Hypothalamus (tissue), 51 donors: ENCODE measurements at places on chromosomes 2 and 18.

DNA sequence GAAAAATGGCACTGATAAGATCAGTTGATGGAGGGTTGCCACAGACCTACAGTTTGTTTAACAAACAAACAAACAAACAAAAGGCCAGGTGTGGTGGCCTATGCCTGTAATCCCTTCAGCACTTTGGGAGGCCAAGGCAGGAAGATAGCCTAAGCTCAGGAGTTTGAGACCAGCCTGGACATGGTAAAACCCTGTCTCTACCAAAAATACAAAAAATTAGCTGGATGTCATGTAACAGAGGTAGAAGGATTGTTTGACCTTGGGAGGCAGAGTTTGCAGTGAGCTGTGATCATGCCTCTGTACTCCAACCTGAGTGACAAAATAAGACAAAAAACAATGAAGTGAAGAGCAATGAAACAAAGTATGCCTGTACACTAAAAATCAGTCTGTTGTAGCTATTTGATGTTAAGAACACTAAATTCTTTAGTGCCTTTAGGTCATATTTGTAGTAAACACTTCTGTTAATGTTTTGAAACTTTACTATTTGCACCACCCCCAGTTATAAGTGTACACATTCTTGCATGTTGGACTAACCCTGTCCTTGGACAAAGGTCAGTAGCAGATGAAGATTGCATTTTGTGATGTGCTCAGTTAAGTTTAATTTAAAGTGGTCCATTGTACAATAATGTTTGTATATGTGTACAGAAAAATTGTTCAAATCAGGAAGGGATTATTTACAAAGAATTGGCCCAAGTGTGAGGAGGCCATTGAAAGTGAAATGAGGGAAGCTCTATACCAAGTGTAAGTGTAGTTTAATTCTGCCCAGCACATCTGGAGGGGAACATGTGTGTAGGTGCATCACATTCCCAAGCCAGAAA, 73.9 kb downstream of the KYNU start:
- no peak for DNase-seq

DNA sequence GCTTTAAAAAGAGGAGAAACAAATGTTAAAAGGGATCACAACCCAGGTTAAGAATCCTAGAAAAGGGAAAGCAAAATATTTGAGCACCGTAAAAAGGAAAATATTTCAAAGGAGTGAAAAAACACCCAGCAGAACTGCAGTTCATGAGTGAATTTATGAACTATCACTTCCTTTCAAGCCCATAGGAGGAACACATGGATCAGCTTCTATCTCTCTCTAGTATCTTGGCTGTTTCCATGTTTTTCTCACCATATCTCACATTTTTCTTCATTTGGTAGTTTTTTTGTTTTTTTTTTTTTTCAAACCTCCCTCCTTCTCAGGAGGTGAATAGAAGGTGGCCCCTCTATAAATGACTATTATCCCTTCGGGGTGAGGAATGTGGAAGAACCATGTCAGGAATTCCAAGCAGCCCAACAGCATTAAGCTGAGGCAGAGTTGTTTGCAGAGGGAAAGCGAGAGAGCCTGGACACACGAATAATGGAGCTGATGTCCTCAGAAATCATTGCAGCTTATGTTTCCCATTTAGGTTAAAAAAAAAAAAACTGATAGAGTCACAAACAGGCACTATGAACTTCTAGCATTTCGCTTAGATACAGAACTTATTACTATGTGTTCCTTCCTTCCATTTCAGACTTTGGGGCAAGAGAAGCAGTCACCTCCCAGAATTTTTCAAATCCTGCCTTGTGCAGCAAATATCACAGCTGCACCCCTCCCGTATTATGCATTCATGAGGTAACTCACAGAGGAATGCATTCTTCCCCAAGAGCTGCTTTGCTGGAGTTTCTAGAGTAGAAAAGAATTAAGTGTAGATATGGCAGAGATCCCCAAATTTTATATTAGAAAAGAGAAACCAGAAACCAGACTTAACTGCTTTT, 315.6 kb downstream of the IRS1 start:
- no peak for DNase-seq

GRCh38 chr2:85162746-85163301, 29.6 kb downstream of the TCF7L1 start:
- DNase-seq: no peak

DNA sequence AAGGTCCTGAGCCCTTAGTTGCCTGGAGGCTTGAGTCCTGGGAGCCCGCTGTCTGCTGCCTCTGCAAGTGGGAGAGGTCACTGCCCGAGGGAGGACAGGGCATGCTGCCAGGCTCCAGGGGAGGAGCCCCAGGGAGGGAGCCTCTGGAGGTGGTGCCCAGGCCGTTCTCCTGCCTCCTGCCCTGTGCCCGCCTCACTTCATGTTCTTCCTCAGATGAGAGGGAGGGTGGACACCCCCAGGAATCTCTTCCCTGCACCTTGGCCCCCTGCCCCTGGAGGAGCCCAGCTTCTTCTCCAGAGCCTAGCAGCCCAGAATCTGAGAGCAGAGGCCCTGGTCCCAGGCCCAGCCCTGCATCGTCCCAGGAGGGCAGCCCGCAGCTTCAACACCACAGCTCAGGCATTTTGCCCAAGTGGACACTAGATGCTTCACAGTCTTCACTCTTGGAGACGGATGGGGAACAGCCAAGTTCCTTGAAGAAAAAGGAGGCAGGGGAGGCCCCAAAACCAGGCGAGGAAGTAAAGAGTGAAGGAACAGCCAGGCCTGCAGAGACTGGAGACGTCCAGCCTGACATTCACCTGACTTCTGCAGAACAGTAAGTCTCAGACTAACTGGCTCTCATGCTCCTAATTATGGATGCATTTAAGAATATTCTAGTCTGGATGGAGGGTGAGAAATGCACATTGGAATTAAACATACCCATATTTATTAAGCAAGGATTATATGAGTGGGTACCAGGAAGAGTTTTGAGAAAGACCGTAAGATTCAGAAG, 12.1 kb downstream of the PSD4 start:
- DNase-seq: no peak

GRCh38 chr18:39862341-39862740, 2092.7 kb upstream of the PIK3C3 start:
- no peak for DNase-seq

GRCh38 chr18:64379662-64380061, 230.8 kb upstream of the LINC00305 start:
- no peak for DNase-seq

- no peak for DNase-seq
Measured at GRCh38 chr2:220552790-220553535, 925.5 kb downstream of the SLC4A3 start.

GRCh38 chr2:98514879-98515249, 70.2 kb downstream of the INPP4A start:
- no peak for DNase-seq

DNA sequence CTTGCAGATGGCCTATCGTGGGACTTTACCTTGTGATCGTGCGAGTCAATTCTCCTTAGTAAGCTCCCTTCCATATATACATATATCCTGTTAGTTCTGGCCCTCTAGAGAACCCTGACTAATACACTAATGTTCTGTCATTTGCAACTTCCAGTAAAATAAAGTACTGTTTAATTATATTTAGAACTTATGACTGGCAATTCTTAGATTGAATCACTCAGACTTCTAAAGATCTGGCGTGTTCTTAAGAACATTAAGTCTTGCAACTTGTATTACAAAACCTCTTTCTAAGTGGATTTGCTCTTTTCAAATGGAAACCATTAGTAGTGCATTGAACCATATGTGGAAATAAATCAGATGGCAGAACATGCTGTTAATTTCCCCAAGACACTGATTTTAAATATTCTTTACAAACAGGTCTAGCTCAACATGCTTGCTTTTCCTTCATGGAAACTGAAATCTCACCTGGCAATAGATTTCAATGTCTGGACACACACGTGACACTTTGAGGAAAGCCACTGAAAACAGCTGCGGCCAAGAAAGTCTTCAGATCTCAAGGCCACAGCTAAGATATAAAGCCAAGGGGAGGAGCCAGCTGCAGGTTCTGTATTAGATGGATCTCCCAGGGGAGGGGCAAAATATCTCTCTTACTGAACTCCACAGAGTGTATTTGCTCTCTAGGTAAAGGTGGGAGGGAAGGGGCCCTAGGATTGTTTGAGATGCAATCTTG, 50.6 kb downstream of the PMAIP1 start:
- DNase-seq: no peak

DNA sequence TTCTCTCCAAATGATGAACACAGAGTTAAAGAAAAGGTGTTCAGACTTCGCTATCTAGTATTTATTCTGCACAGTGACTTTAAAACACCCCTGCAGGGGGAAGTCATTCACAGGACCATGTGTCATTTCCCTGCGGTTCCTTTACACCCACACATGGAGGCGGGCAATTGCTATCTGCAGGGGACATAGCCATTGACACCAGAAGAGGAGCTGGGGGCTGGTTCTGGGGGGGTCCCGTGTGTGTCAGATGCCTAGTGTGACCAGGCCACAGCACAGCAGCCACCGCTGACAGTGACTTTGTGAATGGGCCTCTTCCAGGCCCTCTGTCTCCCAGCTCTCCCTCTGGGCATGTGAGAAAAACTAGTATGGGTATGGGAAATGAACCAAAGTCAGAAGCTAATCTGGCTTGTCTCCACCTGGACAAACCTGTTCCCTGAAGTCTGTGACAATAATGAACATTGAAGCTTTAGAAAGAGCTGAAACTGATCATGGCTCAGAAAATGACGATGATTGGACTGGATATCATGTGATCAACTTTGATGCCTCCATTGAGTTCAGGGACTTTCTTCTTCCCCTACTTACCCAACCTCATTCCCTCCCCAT, 7.5 kb upstream of the GBX2 start:
- DNase-seq: no peak

- no peak for DNase-seq
Measured at GRCh38 chr2:66481100-66481549, 46.2 kb downstream of the MEIS1 start.

DNA sequence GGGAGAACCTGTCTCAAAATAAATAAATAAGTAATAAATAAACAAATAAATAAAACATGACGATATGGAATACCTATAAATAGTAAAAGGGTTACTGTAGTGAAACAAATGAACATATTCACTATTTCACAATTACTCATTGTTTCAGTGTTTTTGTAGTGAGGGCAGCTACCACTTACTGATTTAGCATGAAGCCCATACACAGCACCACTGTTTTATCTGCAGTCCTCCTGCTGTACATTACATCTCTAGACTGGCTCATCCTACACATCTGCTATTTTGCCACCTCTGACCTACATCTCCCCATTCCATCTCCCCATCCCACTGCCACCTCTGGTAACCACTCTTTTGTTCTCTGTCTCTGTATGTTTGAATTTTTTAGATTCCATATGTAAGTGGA, 332.7 kb upstream of the SMIM21 start:
- DNase-seq: no peak

DNA sequence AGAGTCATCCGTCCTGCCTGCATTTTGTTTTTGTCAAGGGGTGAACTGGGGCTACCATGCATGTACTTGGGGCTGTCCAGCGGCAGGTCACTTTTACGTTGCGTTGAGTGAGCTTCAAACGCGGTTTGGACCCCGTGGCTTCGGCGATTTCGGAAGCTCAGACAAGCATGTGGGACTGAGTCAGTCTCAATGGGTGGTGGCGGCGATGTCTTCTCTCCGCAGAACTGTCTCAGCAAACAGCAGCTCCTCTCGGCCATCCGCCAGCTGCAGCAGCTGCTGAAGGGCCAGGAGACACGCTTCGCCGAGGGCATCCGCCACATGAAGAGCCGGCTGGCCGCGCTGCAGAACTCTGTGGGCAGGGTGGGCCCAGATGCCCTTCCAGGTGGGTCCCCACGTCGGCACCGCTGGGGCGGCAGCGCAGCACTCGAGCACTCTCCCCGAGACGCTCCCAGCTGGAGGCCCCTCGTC, 21.3 kb downstream of the FBLN7 start:
- DNase-seq: no peak

DNA sequence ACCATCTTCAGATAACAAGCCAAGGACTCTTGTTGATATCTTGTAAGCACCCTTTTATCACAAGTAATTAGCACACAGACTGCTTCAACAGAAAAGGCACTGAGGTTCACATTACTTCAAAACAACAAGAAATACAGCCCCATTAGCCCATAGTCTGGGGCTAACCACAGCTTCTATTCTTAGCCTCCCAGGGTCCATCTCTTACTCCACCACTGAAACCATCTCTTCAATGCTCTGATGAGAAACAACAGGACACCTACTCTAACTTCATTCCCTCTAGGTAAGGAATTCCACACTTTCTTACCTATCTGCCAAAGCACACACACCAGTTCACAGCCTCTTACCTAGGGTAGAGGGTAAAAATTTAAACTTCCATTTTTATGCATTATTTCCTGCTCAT, 26.4 kb upstream of the CYTIP start:
- DNase-seq: no peak

DNA sequence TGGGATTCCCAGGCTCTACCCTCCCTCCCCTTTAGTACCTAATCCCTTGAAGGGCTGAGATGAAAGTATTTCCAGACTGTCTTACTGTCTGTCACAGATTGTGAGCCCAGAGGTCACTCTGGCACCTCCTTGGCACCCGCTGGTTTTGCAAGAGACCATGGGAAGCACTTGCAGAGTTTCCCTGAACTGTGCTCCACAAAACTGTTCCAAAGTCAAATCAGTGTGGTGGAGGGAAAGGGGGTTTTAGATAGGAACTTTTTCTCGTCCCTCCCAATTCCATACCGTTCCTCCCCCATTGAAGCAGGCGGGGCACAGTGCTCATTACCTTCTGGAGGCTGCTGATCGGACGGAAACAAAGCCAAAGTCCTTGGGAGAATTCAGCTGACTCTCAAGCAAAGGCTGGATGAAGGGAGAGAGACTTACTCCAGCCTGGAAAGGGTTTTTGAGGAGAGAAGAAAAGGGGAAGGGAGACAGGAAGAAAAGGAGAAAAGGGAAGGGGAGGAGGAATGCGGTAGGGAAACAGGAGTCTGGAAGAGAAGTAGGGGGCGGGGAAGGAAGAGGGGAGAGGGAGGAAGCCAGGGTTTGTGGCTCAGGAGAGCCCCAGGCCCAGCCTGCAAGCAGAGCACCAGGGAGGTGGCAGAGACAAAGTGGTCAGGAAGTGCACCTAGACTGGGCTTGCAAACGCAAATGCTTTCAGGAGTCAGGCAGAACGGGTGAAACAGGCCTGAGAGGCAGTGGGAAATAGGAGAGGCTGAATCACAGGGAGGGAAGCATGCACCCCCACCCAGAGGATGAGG, 88.4 kb upstream of the SP3 start:
- no peak for DNase-seq

GRCh38 chr2:177929662-177930522, 142.7 kb downstream of the PDE11A start:
- no peak for DNase-seq

- no peak for DNase-seq
Measured at GRCh38 chr18:46622999-46623398, 34.0 kb downstream of the LOXHD1 start.

- no peak for DNase-seq
Measured at GRCh38 chr2:107364361-107364950, 462.2 kb upstream of the RGPD4 start.

- no peak for DNase-seq
Measured at GRCh38 chr2:222290401-222290735, 8.4 kb downstream of the PAX3 start.

DNA sequence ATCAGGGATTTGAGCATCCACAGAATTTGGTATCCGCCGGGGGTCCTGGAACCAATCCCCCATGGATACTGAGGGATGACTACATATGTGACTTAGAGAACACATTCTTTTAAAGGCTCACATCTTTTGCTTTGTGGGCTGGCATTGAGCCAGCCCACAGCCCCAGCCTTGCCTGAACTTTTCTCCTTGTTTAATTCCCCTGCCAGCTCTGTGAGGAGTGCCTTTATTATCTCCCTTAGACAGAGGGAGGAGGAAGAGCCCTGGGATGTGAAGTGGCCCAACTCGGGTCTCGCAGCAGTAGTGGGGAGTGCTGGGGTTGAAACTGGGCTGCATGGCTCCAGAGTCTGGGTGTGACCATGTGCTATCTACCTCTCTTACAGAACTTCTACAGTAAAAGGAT, 7.6 kb downstream of the TTC39C start:
- no peak for DNase-seq

GRCh38 chr2:204362581-204362980, 182.7 kb upstream of the PARD3B start:
- DNase-seq: no peak
